HFFc6 (cell line): ENCODE measurements at places on chromosomes 6 and 20. TPM values are rescaled to one million over a fixed set of nuclear protein-coding genes. Genes with fewer than 3 reads are reported as not detected.

DNA sequence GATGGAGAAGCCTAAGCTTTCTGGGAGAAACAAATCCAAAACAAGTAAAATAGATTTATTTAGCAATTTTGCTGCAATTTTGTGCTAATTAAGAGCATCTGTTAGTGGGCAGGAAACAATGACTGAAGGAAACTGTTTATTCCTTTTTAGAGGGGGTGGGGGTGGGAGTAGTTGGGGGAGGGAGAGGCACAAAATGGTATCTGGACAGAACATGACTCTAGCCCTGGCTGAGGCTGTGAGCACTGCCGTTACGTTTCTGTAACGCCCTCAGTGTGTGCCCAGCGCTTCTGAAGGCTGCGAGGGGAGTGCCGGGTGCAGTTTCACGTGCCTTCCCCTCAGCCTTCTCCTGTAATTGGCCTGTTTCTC, 28.8 kb downstream of the METTL24 start:
- DNase-seq: no peak
- no peaks in the 10 kb centered on the region for H3K36me3 ChIP-seq
- peak overlapping the region; percentile 67 for H3K27ac ChIP-seq
- H3K27me3 ChIP-seq: peaks cover 13% of the 10 kb centered on the region
- peaks cover 58% of the 10 kb centered on the region for H3K4me1 ChIP-seq
- H3K4me3 ChIP-seq: peak overlapping the region; percentile 73

- no peaks in the 10 kb centered on the region for H3K4me1 ChIP-seq
- no peaks in the 10 kb centered on the region for H3K36me3 ChIP-seq
- no peak overlapping the region for H3K27ac ChIP-seq
- H3K27me3 ChIP-seq: no peaks in the 10 kb centered on the region
- no peak for DNase-seq
Measured at GRCh38 chr20:14406495-14406894, 69.1 kb upstream of the FLRT3 start.

DNA sequence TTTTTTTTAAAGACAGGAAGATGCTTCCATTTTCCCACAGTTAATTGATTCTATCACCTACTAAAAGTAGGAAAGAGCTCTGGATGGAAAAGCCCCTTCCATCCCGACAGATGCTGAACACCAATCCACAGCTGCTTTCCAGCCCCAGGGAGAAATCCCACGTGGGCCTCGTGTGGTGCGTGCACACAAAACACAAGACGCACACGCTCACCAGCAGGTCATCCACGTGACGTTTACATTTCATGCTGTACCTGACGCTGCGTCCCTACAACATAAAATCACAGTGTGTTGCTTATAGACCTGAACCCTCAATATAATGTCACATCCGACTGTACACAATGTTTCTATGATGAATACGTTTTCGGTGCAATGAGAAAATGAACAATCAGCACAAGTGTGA, 50.2 kb upstream of the DACT2 start:
- no peaks in the 10 kb centered on the region; the same call in 1 of the 2 replicates for H3K27me3 ChIP-seq
- no peaks in the 10 kb centered on the region for H3K36me3 ChIP-seq
- DNase-seq: no peak
- H3K4me1 ChIP-seq: no peaks in the 10 kb centered on the region

The SLC2A10 gene
- total RNA-seq: 29.7 to 36.4 TPM (median 32.5 TPM) in 3 replicates

DNA sequence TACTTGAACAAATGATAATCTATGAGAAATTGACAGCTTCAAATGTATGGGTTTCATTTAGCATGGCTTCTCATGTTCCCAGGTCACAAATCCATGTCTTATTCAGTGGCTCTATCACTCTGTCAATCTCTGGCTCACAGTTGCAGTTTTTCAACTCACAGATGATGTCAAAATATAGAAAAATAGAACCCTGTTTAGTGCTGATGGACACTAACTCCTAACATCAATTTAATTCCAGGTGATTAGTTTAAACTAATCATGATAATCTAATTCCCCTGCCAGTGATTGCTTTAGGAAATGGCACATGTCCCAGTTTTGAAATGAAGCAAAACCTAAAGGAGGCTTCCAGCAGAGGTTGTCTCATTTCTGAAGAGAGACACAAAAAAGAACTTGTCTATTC, 13.0 kb downstream of the KHDC1 start:
- H3K27me3 ChIP-seq: peaks cover 1% of the 10 kb centered on the region; the same call in 1 of the 2 replicates
- DNase-seq: no peak
- H3K36me3 ChIP-seq: no peaks in the 10 kb centered on the region
- no peaks in the 10 kb centered on the region for H3K4me1 ChIP-seq

The LHFPL5 gene
- total RNA-seq: not detected in 3 replicates

The DSP gene
- 36.3 to 65.1 TPM (median 61.2 TPM) in 3 replicates for total RNA-seq

The SEMG2 gene
- total RNA-seq: not detected in 3 replicates

The TBXT gene
- not detected in 3 replicates for total RNA-seq

DNA sequence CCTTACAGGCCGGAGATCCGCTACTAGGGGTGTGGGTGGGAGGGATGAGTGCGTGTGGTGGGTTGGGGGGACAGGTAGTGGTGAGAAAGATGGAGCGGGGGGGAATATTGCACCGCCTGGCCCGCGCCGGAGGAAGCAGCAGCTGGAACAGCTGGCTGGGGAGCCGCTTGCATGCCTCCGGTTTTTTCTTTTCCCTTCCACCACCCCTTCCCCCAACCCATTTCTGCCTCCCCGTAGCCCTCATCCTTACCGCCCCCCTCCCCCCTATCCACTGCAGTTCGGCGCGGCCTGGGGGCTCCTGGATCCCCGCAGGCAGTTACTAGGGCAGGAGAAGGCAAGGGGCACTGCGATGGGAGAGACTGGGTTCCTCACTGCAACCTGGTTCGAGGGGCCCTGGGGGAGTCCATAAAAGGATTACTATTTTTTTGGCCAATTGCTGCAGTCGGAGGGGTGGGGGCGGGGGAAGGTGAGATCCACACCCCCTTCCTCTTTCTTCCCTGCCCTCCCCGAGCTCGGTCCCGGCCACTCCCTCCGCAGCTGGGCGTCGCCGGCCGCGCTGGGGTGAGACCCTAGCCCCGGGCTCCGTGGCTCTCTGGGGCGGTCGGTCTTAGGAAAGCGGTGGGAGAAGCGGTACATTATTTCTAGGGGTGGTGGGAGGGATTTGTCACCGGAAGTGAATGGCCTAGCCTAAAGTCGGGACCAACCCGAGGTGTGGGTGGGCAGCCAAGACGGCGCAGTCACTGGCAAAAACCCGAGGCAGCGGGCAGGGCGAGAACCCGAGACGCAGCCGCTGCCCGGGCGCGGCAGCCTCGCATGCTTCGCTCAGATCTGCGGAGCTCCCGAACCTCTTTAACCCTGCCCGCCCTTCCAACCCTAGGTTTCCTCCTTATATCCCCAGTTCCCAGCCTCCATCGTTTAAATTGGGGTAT, 824 bp upstream of the TBCC start:
- peaks cover 12% of the 10 kb centered on the region for H3K36me3 ChIP-seq
- H3K4me1 ChIP-seq: peaks cover 39% of the 10 kb centered on the region
- H3K27ac ChIP-seq: peak overlapping the region; percentile 91

- no peaks in the 10 kb centered on the region; the same call in 1 of the 2 replicates for H3K27me3 ChIP-seq
- no peak overlapping the region for H3K4me3 ChIP-seq
- H3K36me3 ChIP-seq: no peaks in the 10 kb centered on the region
- no peak overlapping the region for H3K27ac ChIP-seq
- no peaks in the 10 kb centered on the region for H3K4me1 ChIP-seq
- no peak for DNase-seq
Measured at GRCh38 chr6:123211777-123212545, 215.9 kb downstream of the CLVS2 start.

The SYNDIG1 gene
- 0.14 to 0.39 TPM in 2 of 3 replicates, not detected in the other for total RNA-seq

The THBS2 gene
- total RNA-seq: 130 to 220 TPM (median 168 TPM) in 3 replicates

- H3K4me1 ChIP-seq: no peaks in the 10 kb centered on the region
- no peak overlapping the region for H3K4me3 ChIP-seq
- H3K27me3 ChIP-seq: no peaks in the 10 kb centered on the region; the same call in 1 of the 2 replicates
- no peaks in the 10 kb centered on the region for H3K36me3 ChIP-seq
- peak; percentile 52 for DNase-seq
Measured at GRCh38 chr6:46191961-46192360, 21.2 kb upstream of the ENPP5 start.

The GJA1 gene
- total RNA-seq: 81.9 to 96.4 TPM (median 88.8 TPM) in 3 replicates

GRCh38 chr20:49149281-49150045, 38.7 kb downstream of the STAU1 start:
- no peak overlapping the region for H3K27ac ChIP-seq
- peaks cover 4% of the 10 kb centered on the region; the same call in 1 of the 2 replicates for H3K27me3 ChIP-seq
- H3K4me3 ChIP-seq: no peak overlapping the region
- DNase-seq: no peak

DNA sequence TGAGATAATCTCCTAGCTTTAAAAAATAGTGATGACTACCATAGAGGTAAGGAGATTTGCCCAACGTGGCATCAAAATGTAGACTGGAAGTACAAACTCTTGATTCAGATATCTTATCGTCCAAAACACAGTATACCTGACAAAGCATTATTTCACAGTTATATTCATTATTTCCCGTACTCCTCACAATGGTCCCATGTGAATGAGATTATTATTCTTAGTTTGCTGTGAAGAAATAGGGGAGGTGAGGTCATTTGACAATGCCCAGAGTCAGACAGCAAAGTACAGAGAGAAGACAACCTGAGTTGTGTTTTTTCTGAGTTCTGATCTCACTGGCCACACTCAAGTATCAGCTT, 1.2 kb upstream of the TFB1M start:
- peaks cover 52% of the 10 kb centered on the region for H3K4me1 ChIP-seq
- no peaks in the 10 kb centered on the region for H3K27me3 ChIP-seq
- peaks cover 17% of the 10 kb centered on the region for H3K36me3 ChIP-seq
- no peak for DNase-seq
- H3K27ac ChIP-seq: peak overlapping the region; percentile 97

The HCK gene
- total RNA-seq: not detected in 2 replicates

The LAMP5 gene
- total RNA-seq: not detected in 3 replicates

DNA sequence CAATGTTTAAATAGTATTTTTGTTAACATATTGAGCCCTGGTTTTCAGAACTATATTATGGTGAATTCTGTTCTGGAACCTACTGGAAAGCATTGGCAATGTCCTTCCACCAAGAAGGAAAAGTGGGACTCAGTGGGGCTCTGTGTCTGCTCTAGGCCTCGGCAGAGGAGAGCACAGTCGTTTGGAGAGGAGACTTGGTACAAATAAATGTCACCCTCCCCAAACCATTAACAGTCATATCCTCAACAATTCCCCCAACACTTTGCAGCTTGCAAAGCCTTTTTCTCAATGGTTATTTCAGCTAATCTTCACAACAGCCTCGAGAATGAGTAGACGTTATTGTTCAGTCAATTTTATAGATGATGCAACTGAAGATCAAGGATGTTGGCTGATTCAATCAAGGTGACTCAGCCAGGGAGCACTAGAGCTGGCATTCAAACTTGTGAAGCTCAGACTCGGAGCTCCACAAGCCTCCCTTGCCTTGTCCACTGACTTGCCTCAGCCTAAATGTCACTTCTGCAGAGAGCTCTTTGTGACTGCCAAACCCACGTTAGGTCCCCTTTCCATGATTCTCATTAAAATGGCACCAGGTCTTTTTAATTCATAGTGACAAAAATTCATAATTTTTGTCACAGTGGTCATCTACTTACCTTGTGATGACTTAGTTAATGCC, 60.6 kb downstream of the TOX2 start:
- H3K4me3 ChIP-seq: peak overlapping the region; percentile 55; the same call in 1 of the 2 replicates
- peak; percentile 79 for DNase-seq
- peaks cover 46% of the 10 kb centered on the region for H3K4me1 ChIP-seq
- peaks cover 4% of the 10 kb centered on the region; the same call in 1 of the 2 replicates for H3K27me3 ChIP-seq
- H3K27ac ChIP-seq: peak overlapping the region; percentile 66

DNA sequence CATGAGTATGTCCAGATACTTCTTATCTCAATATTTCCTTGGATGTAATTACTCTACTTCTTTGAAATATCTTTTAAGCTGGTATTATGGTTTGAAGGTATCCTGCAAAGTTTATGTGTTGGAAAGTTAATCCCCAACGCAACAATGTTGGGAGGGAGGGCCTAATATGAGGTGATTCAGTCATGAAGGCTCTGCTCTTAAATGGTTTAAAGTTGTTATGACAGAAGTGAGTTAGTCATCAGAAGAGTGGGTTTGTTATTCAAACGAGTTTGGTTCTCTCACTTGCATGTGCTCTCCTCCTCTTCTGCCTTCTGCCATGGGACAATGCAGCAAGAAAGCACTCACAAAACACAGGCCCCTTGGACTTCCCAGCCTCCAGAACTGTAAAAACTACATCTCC, 176.3 kb downstream of the KCNQ5 start:
- peak; percentile 67 for DNase-seq
- H3K4me3 ChIP-seq: no peak overlapping the region; the same call in 1 of the 2 replicates
- peaks cover 14% of the 10 kb centered on the region for H3K36me3 ChIP-seq

DNA sequence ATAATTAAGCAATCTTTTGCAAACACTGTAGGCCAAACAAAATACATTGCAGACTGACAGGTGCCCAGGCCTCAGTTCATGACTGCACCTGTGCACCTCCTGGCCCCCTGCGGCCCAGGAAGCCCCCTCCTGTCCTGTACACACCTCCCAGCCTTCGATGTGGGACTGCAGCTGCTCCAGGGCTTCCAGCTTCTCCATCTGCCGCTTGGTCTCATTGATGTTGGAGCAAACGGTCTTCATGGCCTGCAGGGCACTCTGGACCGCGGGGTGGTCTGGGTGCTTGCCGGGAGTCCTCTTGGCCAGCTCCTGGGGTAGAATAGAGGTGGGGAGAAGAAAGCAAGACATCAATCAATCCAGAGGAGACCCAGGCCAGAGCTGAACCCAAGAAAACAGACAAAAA, 119.7 kb downstream of the PREX1 start:
- no peak overlapping the region for H3K27ac ChIP-seq
- H3K4me1 ChIP-seq: no peaks in the 10 kb centered on the region
- H3K27me3 ChIP-seq: peaks cover 5% of the 10 kb centered on the region
- H3K4me3 ChIP-seq: no peak overlapping the region

The CCN5 gene
- not detected in 2 replicates for total RNA-seq

GRCh38 chr6:113466526-113466925, 390.6 kb upstream of the MARCKS start:
- no peaks in the 10 kb centered on the region for H3K27me3 ChIP-seq
- H3K36me3 ChIP-seq: no peaks in the 10 kb centered on the region; the same call in 1 of the 2 replicates
- DNase-seq: no peak
- H3K4me3 ChIP-seq: no peak overlapping the region
- H3K27ac ChIP-seq: no peak overlapping the region

DNA sequence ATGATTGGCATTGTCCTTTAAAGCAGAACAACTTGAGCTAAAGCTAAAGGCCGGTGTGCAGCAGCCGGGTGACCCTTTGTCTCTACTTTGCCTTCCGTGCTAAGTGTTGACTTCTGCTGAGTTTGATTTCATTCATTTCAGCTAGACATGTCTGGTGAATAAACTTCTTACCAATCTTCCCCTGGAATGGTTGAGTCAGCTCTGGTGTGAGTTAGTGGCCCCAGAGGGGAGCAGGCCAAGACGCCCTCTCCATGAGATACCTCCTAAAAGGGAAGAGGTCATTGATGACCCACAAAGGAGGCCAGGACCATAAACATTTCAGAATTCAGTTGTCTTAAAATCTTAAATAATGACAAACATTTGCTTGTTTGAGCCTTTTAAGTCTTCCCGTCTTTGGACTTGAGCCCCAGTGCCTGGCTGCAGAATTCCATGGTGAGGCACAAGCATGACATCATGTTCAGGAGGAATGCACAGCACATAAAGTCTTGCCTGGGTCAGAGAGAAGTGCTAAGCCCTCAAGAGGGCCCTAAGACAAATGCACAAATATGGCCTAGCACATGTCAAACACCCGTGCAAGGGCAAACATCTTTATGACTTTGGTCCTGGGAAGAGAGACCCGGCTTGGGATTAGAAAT, 96.3 kb upstream of the NEDD9 start:
- H3K4me1 ChIP-seq: peaks cover 22% of the 10 kb centered on the region
- H3K36me3 ChIP-seq: no peaks in the 10 kb centered on the region
- peak overlapping the region; percentile 30 for H3K4me3 ChIP-seq
- H3K27me3 ChIP-seq: no peaks in the 10 kb centered on the region
- peak overlapping the region; percentile 85 for H3K27ac ChIP-seq
- peak; percentile 80 for DNase-seq

- H3K27ac ChIP-seq: peak overlapping the region; percentile 68
- peak overlapping the region; percentile 71 for H3K4me3 ChIP-seq
- DNase-seq: no peak
- 0 out of 2 replicates have a peak, but pooled peaks cover 5% of the 10 kb centered on the region for H3K4me1 ChIP-seq
- H3K27me3 ChIP-seq: peaks cover 3% of the 10 kb centered on the region
- no peaks in the 10 kb centered on the region for H3K36me3 ChIP-seq
Measured at GRCh38 chr20:32189691-32190615, 17.6 kb downstream of the PLAGL2 start.

The LY6G6D gene
- not detected in 2 replicates for total RNA-seq
